Inflammatory macrophage (primary cell): ENCODE measurements at places on chromosomes 16 and 17.

DNA sequence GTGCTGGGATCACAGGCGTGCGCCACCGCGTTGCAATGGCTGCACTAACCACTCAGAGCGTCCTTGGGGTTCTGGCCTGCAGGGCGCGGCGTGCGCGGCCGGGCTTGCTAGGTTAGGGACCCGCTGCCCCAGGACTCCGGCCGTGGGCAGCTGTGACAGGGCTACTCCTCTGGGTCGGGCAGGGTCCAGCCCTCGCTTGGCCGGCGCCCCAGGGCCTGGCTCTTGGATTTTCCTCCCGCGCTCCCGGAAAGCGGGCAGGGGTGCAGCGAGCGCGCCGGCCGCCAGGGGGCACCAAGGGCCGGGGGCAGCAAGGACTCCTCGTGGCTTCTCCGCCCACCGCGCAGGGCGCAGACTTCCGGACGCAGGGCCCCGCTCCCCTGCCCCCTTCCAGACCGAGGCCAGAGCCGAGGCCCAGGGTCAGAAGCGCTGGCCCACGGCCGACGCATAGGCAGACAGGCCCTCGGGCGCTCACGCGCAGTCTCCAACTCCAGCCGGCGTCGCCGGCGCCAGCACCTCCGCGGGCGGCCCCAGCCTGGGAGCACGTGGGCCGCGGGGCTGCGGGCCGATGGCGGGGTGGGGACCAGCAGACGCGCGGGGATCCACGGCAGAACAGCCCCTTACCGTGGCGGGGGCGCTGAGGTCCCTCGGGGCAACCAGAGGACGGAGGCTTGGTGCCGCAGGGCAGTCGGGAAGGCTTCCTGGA lies 355 bp downstream of the TLE7 start:
- no peak for DNase-seq

GRCh38 chr16:57735755-57736418 lies at the start of gene KATNB1:
TSS of gene KATNB1 (plus strand) at chr16:57735770. CDS start at chr16:57737244, 1,474 bp downstream.
- no peak for DNase-seq

DNA sequence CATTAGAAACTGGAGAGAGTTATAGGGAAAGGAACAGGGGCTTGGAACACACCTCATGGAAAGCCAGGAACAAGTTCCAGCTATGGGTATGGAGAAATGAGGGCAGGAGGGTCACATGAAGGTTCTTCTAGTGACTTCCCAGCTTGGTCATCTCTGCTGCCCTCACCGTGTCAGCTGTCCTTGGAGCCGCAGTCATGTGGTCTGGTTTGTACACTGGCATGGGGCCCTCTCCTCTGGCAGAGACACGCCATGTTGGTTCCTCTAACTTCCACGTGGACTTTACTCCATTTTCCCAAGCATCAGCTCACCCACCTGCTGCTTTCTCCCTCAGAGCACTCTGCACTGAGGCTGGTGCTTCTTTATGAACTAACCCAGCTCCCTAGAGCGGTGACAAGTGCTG lies 26.3 kb downstream of the MPG start:
- peak; percentile 10 for DNase-seq

DNA sequence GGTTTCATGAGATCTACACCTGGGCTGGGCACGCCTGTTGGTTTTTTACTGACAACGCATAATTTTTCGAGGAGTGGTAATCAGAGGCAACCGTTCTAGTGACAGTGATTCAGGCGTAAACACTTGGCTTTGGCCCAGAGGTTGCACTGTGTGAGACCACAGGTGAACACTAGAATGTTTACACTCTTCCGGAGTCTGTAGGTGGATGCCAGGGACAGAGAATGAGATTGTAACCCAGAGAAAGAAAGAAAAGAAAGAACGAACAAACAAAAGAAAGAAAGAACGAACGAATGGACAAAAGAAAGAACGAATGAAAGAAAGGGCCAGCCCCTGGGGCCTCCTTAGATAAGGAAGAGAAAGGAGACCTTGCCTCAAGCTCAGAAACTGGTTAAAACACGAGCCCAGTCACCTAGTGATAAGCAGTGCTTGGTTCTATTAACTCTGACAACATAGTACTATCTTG lies 113.2 kb downstream of the PRKCB start:
- no peak for DNase-seq

- no peak for DNase-seq
These were observed 7.1 kb upstream of the SOX9 start for GRCh38 chr17:72113751-72114150.

GRCh38 chr16:16075488-16076422 lies 126.3 kb downstream of the ABCC1 start:
- DNase-seq = peak; percentile 95

GRCh38 chr16:159136-159849 lies 6.5 kb upstream of the HBM start:
- no peak for DNase-seq

DNA sequence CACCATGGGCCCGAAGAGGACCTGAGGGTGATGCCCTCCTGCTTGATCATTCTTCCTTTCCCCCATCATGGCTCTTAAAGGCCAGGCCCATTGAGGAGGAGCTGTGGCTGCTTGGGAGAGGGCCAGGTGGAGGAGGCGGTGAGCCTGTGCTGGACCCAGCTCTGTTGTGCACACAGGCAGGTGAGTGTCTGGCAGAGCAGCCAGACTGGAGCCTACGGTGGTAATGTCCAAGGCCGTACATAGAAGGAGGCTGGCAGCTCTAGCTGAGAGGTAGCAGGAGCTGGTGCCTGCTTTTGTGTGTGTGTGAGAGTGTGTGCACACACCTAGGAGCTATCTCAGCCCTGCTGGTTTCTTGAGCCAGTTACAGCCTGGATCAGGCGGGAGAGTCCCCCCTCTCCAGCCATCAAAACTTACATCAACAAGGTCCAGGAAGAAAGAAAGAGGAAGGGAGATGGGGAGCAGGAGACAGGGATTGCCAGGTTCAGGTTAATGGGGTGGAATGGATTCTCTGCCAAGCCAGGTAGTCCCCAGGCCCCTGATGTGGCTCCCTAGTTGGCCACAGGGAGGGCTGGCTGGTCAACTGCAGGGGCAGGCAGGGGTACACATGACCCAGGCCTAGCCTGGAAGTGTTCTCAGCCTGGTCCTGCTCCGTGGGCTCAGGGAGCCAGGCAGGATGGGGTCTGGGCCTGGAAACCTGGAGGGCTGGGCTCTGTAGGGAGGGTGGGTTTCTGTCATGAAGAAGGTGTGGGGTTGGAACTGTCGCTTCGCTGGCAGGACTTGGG lies 107.1 kb downstream of the RAP1GAP2 start:
- no peak for DNase-seq

DNA sequence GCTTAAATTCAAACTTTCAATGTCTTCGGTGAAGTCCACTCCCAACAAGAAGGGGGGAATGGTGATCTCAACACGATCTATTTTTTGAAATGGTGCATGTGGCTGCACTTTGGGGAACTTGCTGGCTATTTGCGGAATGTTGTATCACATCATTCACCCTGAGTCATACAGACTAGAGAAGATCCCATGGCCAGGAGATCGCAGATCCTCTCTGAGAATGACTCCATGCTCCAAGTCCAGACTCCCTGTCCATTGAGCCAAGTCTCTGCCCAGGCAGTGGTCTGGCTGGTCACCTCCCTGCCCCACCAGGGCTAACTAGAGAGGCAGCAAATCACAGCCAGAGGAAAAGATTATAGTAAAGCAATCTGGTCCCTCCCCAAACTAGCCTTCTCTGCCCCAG lies 120.6 kb downstream of the XYLT1 start:
- DNase-seq = peak; percentile 93

DNA sequence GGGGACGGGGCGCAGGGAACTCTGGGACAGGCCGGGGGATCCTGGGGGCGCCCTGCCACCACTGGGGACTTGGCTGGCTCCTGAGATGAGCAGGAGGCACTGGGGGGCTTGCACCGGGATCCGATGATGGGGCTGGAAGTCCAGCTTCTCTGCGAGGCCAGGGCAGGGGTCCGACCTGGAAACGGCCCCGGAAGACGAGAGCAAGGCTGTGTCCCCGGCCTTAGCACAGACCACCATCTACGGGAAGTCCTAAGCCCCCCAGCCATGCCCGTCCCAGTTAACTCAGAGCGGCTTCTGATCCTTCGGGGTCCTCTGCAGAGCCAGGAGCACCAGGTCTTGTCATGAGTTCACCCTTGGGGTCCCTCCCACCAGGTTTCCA lies 573 bp downstream of the CDT1 start:
- DNase-seq = no peak

GRCh38 chr16:25165284-25165683 lies 51.5 kb upstream of the AQP8 start:
- no peak for DNase-seq

DNA sequence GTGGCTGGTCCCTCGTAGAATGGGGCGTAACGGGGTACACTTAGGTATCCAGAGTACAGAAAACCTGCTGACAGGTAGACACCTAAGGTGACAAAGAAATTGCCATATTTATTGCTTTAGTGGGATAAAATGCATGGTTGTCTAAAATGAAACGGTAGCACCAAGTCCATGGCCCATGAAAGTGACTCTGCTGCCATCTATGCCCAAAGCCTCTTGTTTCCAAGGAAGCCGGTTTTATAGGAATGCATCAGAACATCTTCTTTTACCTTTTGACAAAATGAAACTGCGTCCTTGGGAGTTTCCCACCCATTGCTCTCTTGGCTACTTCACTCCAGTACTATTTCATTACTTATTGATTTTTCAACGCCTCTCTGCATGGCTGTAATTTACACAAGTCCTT lies 151.3 kb upstream of the ZFHX3 start:
- no peak for DNase-seq

DNA sequence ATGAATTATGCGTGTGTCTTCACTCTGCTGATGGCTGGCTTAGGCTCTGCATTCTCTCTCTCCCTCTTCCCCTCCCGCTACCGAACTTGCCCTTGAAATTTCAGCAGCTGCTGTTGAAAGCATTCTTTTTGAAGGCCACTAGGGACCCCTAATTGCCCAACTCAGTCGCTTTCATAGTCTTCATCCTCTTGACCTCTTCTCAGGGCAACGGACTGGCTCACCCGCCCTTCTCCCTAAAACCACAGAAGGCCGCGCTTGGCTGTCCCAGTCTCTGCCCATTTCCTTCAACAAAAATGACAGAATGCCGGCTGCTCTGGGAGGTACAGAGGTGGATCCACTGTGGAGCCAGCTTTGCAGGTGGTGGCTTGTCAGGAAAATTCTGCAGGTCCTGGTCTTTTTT lies 21.0 kb upstream of the FMNL1 start:
- peak; percentile 46 for DNase-seq

DNA sequence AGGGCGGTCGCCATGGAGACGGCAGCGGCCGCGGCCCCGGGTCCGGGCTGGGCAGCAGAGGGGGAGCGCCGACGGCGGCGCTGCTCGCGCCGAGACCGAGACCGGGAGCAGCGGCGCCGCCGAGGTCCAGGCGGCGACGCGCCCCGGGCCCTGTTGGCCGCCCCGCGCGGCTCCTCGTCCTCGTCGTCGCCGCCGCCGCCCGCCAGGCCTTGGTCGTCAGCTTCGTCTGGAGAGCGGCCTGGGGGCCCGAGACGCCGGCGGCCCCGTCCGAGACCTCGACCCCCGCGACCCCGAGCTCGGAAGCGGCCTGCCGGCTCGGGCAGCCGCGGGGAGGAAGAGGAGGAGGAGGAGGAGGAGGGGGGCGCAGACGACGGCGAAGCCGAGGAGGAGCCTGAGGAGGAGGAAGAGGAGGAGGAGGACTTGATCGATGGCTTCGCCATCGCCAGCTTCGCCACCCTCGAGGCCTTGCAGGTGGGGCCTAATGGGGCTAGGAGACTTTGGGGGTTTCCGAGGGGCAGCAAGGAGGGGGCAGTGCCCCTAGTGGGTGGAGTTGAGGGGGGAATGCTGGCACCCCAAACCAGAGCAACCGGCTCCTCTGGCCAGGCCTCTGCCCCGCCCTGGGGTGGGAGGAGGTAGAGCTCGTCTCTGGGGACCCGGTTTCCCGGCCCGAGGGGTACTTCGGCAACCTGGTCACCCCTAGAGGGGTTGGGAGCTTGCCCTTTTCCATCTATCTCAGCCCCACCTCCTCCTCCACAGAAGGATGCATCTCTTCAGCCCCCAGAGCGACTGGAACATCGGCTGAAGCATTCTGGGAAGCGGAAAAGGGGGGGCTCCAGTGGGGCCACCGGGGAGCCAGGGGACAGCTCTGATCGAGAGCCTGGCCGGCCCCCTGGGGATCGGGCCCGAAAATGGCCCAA lies 1.5 kb downstream of the FBRS start:
- DNase-seq = no peak

DNA sequence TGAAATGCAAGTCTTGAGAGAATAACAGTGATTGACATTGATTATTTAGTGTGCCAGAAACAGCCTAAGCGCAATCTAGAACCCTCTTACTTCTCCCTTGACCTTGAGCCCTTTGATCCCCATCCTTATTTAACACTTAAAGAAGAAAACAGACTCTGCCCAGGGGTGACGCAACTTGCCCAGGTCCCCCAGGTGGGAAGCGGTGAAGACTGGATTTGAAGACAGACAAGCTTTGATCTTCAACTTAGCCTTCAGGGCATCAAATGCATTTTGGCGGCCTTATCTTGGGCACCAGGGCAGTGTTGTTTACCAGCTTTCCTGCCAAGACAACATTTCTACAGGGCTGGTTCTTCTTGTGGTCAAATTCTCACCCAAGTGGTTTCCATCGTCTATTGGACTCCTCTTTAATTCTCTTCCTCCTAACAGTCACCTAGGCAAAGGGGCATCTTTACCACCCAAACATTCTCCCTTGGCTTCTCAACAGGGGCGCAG lies 8.9 kb upstream of the CIITA start:
- no peak for DNase-seq

GRCh38 chr16:19393226-19394111 lies 24.2 kb upstream of the TMC5 start:
- no peak for DNase-seq

DNA sequence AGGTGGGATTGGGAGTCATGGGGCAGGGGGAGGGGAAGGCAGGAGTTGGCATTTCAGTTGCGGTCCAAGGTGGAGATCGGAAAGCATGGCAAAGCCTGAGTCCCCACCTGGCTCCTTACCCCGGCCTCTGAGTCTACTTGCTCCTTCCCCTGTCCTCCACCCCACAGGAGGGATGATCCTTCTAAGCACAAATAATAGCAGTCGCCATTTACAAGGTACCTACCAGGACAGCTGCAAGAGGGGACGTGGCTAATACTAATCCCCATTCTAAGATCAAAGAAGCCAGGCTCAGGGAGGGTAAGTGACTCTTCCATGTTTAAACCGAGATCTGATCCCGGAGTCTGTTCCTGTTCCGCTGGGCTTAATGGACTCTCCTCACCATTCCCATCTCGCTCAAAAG lies 396.3 kb downstream of the SLC39A11 start:
- no peak for DNase-seq

DNA sequence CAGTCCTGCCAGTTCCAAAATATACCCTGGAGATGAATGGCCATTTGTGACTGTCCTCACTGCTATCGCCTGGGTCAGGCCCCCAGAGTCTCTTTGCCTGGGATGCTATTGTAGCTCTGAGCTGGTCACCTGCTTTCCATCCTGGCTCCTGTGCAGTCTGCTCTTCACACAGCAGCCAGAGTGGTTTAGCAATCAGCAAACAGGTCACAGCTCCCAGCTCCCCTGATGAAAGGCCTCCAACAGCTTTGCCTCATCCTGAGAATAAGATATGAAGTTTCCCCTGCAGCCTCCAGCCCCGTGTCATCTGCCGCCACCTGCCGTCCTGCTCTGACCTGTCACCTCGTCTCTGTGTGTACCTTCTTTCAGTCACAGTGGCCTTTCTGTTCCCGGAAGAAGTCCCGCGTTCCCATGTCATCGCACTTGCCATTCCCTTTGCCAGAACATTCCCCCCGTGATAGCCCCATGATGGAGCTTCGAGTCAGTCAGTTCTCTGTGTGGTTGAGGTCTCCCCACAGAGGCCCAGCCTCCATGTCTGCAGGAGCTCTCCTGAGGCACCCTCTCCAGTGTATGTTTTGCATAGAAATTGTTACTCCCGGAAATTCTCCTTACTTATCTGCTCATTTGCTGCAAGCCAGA lies 281.5 kb downstream of the SNX29 start:
- no peak for DNase-seq
